Stimulated activated CD8-positive, alpha-beta memory T cell treated with anti-CD3 and anti-CD28 coated beads, Interleukin-7, amount 100 ng/mL, for 4 hours (primary cell): ENCODE measurements at places on chromosomes 4 and X.

DNA sequence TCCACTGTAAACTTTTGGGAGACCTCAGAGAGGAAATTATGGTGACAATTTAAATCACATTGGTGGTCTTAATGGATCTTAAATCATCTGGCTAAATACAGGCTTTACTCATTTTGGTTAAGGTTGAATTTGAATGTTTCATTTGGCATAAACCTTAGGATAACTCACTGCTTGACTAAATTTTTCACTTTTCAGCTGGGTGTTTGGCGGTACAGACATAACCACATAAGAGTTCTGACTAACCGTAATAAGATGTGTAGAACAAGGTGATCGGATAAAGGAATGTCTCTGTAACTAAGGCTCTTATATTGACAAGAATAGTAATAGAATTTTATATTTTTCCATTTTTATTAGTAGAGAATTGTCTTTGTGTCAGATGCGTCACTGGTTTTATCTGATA lies 281.0 kb downstream of the BMPR1B start:
- DNase-seq, result no peak

- DNase-seq, result no peak
Observed at GRCh38 chr4:1749370-1749769, 28.0 kb downstream of the TACC3 start.

DNA sequence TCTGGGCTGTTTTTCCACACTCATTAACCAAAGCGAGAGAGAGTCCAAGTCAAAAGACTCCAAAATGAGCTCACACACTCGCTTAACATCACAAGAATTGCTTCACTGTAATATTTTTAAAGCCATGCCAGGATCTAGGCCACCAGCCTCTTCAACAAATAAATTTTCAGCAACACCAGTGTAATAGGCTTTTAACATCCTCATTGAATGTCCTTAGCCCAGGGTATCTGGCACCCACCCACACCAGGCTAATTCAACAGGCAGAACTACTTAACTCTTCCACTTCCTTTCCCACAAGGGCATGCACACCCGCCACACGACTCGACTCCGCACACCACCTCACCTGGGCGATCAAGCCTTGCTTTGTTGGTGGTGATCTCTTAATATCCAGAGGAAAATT lies 34.2 kb downstream of the FAT1 start:
- no peak for DNase-seq

DNA sequence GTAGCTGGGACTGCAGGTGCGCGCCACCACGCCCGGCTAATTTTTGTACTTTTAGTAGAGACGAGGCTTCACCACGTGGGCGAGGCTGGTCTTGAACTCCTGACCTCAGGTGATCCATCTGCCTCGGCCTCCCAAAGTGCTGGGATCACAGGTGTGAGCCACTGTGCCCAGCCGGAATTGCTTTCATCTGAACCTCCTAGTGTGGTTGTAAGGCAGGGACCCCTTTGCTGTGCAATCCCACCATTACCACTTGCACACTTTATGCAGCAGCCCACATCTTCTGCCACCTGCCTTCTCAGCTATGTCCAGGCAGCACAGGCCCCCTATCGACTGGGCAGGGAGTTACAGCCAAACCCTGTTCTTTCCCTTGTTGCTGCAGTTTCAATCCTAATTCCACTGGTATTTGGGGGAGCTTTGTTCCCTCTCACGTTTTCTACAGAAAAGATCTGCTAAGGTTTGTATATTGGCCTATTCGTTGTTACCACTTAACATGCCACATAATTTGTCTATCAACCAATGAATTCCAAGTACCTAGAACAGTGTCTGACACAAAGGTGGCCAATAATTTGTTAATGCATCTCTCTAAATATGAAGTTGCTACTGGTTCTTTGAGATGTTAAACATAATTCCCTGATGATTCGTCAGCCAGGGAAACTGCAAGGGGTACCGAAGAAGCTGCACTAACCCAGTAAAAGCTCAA lies 6.5 kb downstream of the RPL39 start:
- peak; percentile 17 for DNase-seq

GRCh38 chr4:137129441-137129840 lies 402.9 kb downstream of the PCDH18 start:
- no peak for DNase-seq

GRCh38 chr4:140756319-140757231 lies at the start of gene TBC1D9:
Gene TBC1D9, minus strand, starts transcription at chr4:140756385. Its CDS starts 340 bp downstream, at chr4:140756045.
- DNase-seq, result no peak
